A673 (cell line): ENCODE measurements at places on chromosomes 6 and 20. TPM values are rescaled to one million over a fixed set of nuclear protein-coding genes. Genes with fewer than 3 reads are reported as not detected.

KCNK5 gene
- total RNA-seq, result 0.09 TPM in 1 of 2 replicates, not detected in the other

GRCh38 chr6:169556758-169557548, 144.9 kb downstream of the WDR27 start:
- DNase-seq, result no peak
- no peak overlapping the region for H3K4me3 ChIP-seq
- no peaks in the 10 kb centered on the region for H3K36me3 ChIP-seq
- no peaks in the 10 kb centered on the region for H3K4me1 ChIP-seq
- H3K27ac ChIP-seq, result no peak overlapping the region

PTPN1 gene
- 47.4 and 47.8 TPM in 2 replicates for total RNA-seq

DNA sequence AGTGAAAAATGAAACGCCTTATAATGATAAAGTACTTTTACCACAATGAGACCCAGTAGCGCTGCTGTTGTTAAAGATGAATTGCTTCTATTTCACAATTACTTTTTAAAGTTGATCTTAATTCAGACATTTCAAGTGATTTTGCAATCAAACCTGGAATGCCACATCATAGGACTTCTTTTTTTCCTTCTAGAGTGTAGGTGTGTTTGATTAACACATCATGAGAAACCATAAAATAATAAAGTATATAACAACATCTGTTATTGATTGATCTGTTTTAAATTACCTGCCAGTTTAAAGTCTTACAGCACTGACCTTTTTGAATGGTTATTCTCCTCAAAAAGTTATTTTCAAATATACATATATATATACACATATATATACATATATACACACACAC, 38.6 kb downstream of the HEBP2 start:
- H3K4me1 ChIP-seq, result peaks cover 8% of the 10 kb centered on the region
- DNase-seq, result no peak
- no peak overlapping the region for H3K27ac ChIP-seq
- H3K27me3 ChIP-seq, result no peaks in the 10 kb centered on the region
- no peaks in the 10 kb centered on the region for H3K36me3 ChIP-seq

EMILIN3 gene
- total RNA-seq, result 1.7 and 3.1 TPM in 2 replicates

EFCAB8 gene
- 0.13 TPM in 1 of 2 replicates, not detected in the other for total RNA-seq

- no peak overlapping the region for H3K4me3 ChIP-seq
- no peaks in the 10 kb centered on the region for H3K36me3 ChIP-seq
- no peak overlapping the region for H3K27ac ChIP-seq
- peaks cover 9% of the 10 kb centered on the region for H3K4me1 ChIP-seq
- no peak for DNase-seq
These were observed 543.4 kb downstream of the CD83 start for GRCh38 chr6:14660806-14661579.

DNA sequence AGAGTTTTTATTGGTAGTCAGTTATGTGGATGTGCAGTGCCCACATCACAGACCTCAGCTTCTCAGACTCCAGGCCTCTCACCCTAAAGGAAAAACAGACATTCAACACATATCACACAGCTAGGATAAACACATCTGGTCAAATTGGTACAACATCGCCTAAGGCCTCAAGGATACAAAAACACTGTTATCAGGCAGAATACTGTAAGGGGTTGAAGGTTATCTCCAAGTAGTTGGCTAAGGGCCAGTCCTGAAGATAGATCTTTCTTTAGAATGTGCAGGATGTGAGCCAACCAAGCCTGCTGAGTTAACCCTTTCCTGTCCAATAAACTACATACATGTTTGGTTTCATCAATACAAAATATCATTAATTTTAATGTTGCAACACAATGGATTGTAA, 308.4 kb upstream of the GJE1 start:
- H3K4me3 ChIP-seq, result no peak overlapping the region
- no peaks in the 10 kb centered on the region for H3K36me3 ChIP-seq
- H3K4me1 ChIP-seq, result no peaks in the 10 kb centered on the region

PEX6 gene
- 25.9 and 26.1 TPM in 2 replicates for total RNA-seq

GRCh38 chr20:47843886-47844567, 58.7 kb upstream of the SULF2 start:
- no peak overlapping the region for H3K27ac ChIP-seq
- no peaks in the 10 kb centered on the region for H3K36me3 ChIP-seq
- no peak overlapping the region for H3K4me3 ChIP-seq

DNA sequence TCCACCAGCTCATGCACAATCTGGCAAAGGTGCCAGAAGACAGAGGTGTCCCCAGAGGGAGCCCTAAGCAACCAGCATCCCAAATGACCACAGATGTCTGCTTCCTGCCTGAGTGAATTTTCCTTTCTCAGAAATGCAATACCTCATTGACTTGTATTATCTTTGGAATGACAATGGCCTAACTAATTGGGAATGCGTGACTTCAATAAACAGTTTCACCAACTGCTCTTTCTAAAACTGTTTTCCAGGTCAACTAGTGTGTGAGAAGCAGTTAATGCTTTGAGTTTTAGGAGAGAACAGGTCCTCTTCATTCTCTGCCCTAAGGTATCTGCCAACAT, 108.9 kb upstream of the SNX9 start:
- peaks cover 5% of the 10 kb centered on the region for H3K4me1 ChIP-seq
- H3K4me3 ChIP-seq, result no peak overlapping the region
- no peaks in the 10 kb centered on the region for H3K27me3 ChIP-seq
- no peak overlapping the region for H3K27ac ChIP-seq
- DNase-seq, result no peak

DNA sequence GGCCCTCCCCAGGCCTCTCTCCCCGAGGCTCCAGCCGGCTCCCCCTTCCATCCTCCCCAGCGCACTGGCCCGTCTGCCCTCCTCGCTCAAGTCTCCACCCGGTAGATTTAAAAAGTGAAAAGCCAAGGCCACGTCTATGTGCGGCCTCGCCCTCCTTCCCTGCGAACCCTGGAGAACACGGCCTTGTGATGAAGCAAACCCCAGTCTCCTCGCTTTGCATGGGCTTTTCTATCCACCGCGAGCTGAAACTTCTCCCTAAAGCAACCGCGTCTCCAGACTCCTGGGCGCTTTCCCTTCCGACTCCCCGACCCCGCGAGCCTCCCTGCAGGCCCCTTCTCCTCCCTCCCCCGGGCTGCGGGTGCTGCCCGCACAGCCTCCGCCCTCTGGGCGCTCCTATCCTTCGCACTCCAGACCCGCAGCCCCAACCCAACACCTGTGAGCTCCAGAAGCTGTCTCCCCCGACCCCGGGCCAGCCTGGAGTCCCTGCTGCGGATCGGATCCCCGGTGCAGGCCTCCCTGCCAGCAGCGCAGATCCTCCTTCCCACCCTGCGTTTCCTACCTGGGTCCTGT, 265.2 kb upstream of the QKI start:
- H3K27ac ChIP-seq, result no peak overlapping the region
- H3K27me3 ChIP-seq, result no peaks in the 10 kb centered on the region
- DNase-seq, result no peak
- H3K4me1 ChIP-seq, result no peaks in the 10 kb centered on the region
- no peaks in the 10 kb centered on the region for H3K36me3 ChIP-seq

NRSN1 gene
- not detected in 2 replicates for total RNA-seq

RSPH4A gene
- total RNA-seq, result 0.24 and 0.26 TPM in 2 replicates

DNA sequence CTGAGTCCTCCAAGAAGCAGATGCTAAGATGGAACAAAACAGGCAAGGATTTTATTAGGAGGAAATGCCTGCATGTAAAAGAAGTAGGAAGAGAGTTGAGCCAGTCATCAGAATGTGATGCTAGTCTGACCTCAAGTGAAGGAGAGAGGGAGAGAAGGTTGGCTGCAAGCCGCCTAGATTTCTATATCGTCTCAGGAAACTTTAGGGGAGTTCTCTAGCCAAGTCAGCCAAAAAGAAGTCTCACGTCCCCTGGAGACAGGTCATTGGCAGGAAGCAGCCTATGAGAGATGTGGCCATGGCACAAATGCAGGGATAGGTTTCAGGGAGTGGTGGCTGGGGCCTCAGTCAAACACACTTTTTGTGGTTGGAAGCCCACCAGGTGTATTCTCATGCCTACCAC, 378.0 kb downstream of the CD109 start:
- H3K36me3 ChIP-seq, result no peaks in the 10 kb centered on the region
- DNase-seq, result no peak
- H3K27me3 ChIP-seq, result no peaks in the 10 kb centered on the region

- H3K4me1 ChIP-seq, result peaks cover 18% of the 10 kb centered on the region
- H3K27ac ChIP-seq, result no peak overlapping the region
- peak overlapping the region; percentile 12 for H3K4me3 ChIP-seq
- no peaks in the 10 kb centered on the region for H3K36me3 ChIP-seq
- no peaks in the 10 kb centered on the region for H3K27me3 ChIP-seq
These were observed 39.0 kb upstream of the SLCO4A1 start for GRCh38 chr20:62603021-62603906.

- peaks cover 42% of the 10 kb centered on the region for H3K4me1 ChIP-seq
- no peaks in the 10 kb centered on the region for H3K27me3 ChIP-seq
- no peak overlapping the region for H3K27ac ChIP-seq
- no peaks in the 10 kb centered on the region for H3K36me3 ChIP-seq
- no peak overlapping the region for H3K4me3 ChIP-seq
These were observed 93.1 kb downstream of the EPB41L2 start for GRCh38 chr6:130969791-130970491.

GRCh38 chr6:111741177-111741952, 131.9 kb downstream of the FYN start:
- no peak overlapping the region for H3K4me3 ChIP-seq
- DNase-seq, result no peak
- H3K27ac ChIP-seq, result no peak overlapping the region
- no peaks in the 10 kb centered on the region for H3K36me3 ChIP-seq

- no peaks in the 10 kb centered on the region for H3K36me3 ChIP-seq
- peak; percentile 48 for DNase-seq
- no peaks in the 10 kb centered on the region for H3K27me3 ChIP-seq
- H3K4me1 ChIP-seq, result peaks cover 12% of the 10 kb centered on the region
- H3K27ac ChIP-seq, result no peak overlapping the region
- no peak overlapping the region for H3K4me3 ChIP-seq
These were observed 25.3 kb downstream of the BFSP1 start for GRCh38 chr20:17505636-17506517.

SLC17A9 gene
- 0.17 TPM in 1 of 2 replicates, not detected in the other for total RNA-seq

- no peak overlapping the region for H3K4me3 ChIP-seq
- peaks cover 7% of the 10 kb centered on the region for H3K27me3 ChIP-seq
- no peaks in the 10 kb centered on the region for H3K4me1 ChIP-seq
- DNase-seq, result peak; percentile 52
- H3K36me3 ChIP-seq, result no peaks in the 10 kb centered on the region
These were observed 50.5 kb upstream of the ENPP5 start for GRCh38 chr6:46221222-46221793.

MAP3K4 gene
- total RNA-seq, result 37.1 and 51.2 TPM in 2 replicates

GRCh38 chr20:14672066-14672465, 334.7 kb upstream of the FLRT3 start:
- H3K27ac ChIP-seq, result no peak overlapping the region
- H3K27me3 ChIP-seq, result no peaks in the 10 kb centered on the region
- H3K4me3 ChIP-seq, result no peak overlapping the region
- no peak for DNase-seq
- no peaks in the 10 kb centered on the region for H3K36me3 ChIP-seq

GRCh38 chr6:2839982-2840748, 1.5 kb downstream of the SERPINB1 start:
- H3K27ac ChIP-seq, result no peak overlapping the region
- no peak overlapping the region for H3K4me3 ChIP-seq
- no peaks in the 10 kb centered on the region for H3K27me3 ChIP-seq
- DNase-seq, result no peak
- peaks cover 29% of the 10 kb centered on the region for H3K4me1 ChIP-seq

HTR1B gene
- total RNA-seq, result not detected in 2 replicates

- no peak overlapping the region for H3K27ac ChIP-seq
- H3K4me1 ChIP-seq, result peaks cover 13% of the 10 kb centered on the region
- no peak for DNase-seq
- H3K4me3 ChIP-seq, result no peak overlapping the region
These were observed 27.0 kb upstream of the CALHM6 start for GRCh38 chr6:116434056-116434725.

GRCh38 chr6:127076466-127076865, 42.0 kb upstream of the RSPO3 start:
- no peaks in the 10 kb centered on the region for H3K4me1 ChIP-seq
- no peak overlapping the region for H3K27ac ChIP-seq
- H3K4me3 ChIP-seq, result no peak overlapping the region

DNA sequence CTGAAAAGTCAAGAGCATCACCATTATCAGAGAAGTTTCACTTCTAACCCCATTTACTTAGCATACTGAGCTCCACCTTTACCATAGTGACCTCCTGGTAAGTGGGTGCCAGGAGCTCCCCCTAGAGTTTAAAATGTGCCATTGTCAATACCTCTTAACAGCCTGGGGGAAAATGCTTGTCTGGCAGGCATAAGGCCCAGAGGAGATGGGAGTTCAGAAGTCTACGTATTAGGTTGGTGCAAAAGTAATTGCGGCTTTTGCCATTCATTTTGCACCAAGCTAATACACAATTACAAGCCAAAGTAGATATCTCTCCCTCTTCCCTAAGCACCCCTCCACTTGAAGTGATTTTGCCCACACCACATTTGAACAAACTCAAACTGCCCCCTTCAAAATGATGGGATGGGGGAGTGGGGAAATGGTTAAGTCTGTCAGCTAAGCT, 919.0 kb downstream of the KIF16B start:
- H3K36me3 ChIP-seq, result no peaks in the 10 kb centered on the region
- peak; percentile 59 for DNase-seq
- no peak overlapping the region for H3K4me3 ChIP-seq
- H3K4me1 ChIP-seq, result no peaks in the 10 kb centered on the region

GRCh38 chr6:7505189-7505699, 36.2 kb upstream of the DSP start:
- H3K4me3 ChIP-seq, result no peak overlapping the region
- no peaks in the 10 kb centered on the region for H3K36me3 ChIP-seq
- H3K27me3 ChIP-seq, result no peaks in the 10 kb centered on the region
- peak; percentile 55 for DNase-seq
- no peaks in the 10 kb centered on the region for H3K4me1 ChIP-seq

DNA sequence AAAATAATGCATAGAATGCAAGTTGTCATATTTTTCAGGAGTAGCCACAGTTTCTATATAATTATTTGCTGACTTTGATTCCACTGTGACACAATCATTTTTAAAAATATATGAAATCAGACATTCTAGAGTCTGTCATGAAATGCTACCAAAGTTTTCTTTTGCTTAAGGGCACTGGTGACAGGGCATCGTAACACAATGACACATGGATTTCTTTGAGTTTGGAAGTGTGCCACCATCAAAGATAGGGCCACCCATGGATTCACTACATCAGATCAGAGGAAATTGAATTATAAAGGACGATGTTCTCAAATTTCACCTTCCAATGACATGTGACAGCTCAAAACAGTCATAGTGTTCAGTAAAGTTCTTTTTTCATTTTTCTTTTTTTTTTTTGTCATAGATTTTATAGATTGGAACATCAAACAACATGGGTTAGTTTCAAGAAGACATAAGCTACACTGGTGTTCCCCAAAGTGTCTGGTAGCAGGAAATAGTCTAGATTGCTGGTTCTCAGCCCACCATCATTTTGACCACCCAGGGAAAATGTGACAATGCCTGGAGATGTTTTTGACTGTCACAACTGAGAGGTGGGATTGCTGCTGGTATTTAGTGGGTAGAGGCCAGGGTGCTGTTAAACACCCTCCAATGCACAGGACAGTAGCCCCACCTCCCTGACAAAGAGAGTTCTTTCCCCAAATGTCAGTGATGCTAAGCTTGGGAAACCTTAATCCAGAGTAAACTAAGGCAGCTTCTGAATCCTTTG, 123.8 kb upstream of the DOK5 start:
- no peaks in the 10 kb centered on the region for H3K27me3 ChIP-seq
- peak overlapping the region; percentile 10 for H3K27ac ChIP-seq
- DNase-seq, result peak; percentile 71
- H3K36me3 ChIP-seq, result no peaks in the 10 kb centered on the region

GRCh38 chr6:169222126-169222525, 31.5 kb downstream of the THBS2 start:
- no peaks in the 10 kb centered on the region for H3K4me1 ChIP-seq
- no peak overlapping the region for H3K27ac ChIP-seq
- H3K36me3 ChIP-seq, result no peaks in the 10 kb centered on the region

SYCP2L gene
- total RNA-seq, result 7.5 and 9.7 TPM in 2 replicates

CD164 gene
- 154 and 176 TPM in 2 replicates for total RNA-seq

- H3K4me1 ChIP-seq, result no peaks in the 10 kb centered on the region
- no peak overlapping the region for H3K27ac ChIP-seq
- H3K36me3 ChIP-seq, result no peaks in the 10 kb centered on the region
- peak; percentile 73 for DNase-seq
- H3K4me3 ChIP-seq, result no peak overlapping the region
These were observed 6.6 kb downstream of the TRIM15 start for GRCh38 chr6:30169658-30170614.
